ENCODE measurements at places on chromosomes 16 and 17.

DNA sequence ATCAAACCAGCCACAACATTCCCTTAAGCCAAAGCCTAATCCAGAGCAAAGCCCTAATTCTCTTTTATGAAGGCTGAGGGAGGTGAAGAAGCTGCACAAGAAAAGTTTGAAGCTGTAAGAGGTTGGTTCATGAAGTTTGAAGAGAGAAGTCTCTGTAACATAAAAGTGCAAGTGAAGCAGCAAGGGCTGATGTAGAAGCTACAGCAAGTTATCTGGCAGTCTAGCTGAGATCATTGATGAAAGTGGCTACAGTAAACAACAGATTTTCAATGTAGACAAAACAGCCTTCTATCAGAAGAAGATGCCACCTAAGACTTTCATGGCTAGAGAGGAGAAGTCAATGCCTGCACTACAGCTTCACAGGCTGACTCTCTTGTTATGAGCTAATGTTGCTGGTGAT is 52.5 kb downstream of the NACA2 start:
- no peak for DNase-seq

DNA sequence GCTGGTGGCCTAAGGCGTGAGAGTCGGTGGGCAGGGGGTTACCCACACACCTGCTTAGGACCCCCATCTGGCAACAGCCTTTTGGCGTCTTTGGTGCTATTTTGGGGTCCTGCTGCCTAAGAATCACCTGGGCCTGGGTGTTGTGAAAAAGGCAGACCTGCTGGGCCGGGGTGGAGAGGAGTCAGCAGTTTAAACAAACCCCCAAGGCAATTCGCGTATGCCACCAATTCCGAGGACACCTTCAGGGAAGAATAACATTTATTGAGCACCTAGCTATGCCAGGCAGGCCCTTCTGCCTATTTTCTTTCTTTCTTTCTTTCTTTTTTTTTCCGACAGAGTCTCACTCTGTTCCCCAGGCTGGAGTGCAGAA is 53.9 kb upstream of the TOB1 start:
- no peak for DNase-seq

- DNase-seq = no peak
Measured at GRCh38 chr17:63722403-63722802, 19.2 kb downstream of the STRADA start.

DNA sequence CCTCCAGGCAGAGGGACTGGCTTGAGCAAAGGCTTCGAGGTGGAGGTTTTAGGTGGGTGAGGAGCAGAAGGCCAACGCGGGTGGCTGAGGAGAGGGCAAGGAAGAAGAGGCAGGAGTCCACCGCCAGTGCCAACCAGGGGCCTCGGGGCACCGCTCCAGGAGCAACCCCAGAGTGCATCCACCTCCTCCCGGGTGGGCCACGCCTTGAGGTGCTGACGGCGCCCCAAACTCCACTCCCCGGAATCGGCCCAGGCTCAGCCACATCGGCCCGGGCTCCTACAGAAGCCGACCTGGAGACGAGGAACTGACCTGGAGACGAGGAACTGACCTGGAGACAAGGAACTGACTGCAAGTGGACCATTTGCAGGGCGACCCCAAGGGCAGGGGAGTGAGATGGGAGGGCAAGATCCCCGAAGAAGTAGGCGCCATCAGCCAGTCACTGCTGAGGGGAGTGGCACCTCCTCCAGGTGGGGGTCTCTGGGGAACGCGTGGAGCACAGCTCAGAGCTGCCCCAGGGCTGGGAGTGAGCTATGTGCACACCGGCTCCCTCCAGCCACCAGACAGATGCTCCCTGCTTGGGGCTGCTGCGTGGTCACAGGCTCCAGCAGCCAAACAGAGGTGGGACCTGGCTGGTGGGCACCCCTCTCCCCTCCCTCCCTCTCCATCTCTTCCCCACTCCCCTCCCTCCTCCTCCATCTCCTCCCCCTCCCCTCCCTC is 29.2 kb upstream of the CBFA2T3 start:
- no peak for DNase-seq

- DNase-seq = no peak
Measured at GRCh38 chr17:74532115-74532514, 840 bp upstream of the CD300LB start.

- no peak for DNase-seq
Measured at GRCh38 chr17:29544066-29544465, 22.8 kb downstream of the ABHD15 start.

GRCh38 chr16:66167564-66168291 is 198.8 kb upstream of the CDH5 start:
- DNase-seq = no peak

GRCh38 chr17:36498155-36498554 is 11.7 kb downstream of the ZNHIT3 start:
- DNase-seq = no peak

GRCh38 chr17:1992541-1992940 is 32.6 kb downstream of the RTN4RL1 start:
- DNase-seq = no peak

GRCh38 chr16:88523309-88524161 is 46.7 kb upstream of the ZC3H18 start:
- no peak for DNase-seq

DNA sequence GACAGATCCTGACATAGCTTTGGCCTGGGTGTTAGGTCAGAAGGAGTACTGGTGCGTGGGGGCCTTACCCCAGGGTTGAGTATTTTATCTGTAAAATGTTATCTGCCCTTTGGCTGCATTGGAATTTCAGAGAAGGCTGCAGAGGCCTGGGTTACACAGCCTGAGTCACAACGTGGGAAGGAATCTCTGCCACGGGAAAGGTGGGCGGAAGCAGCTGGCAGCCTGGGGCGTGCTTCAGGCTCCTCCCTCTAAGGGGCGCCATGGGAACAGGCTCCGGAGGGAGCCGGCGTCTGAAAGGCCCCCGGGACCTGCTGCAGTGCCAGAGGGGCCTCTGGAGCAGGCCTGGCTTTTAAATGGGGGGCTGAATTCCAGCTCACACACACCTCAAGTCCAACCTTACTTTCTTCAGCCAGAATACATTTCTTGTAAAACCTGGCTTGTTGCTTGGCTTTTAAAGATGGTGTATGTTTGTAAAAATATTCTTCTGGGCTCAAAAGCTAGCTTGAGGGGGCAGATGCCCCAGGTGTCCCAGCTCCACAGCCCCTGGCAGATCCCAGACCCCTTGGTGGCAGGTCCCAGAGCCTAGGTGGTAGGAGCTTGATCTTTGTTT is 142.2 kb downstream of the RAB11FIP4 start:
- DNase-seq = peak; percentile 57

GRCh38 chr17:50213026-50214022 is 11.9 kb upstream of the COL1A1 start:
- peak; percentile 43 for DNase-seq

GRCh38 chr16:4362476-4363135 is 9.0 kb upstream of the VASN start:
- DNase-seq = no peak

DNA sequence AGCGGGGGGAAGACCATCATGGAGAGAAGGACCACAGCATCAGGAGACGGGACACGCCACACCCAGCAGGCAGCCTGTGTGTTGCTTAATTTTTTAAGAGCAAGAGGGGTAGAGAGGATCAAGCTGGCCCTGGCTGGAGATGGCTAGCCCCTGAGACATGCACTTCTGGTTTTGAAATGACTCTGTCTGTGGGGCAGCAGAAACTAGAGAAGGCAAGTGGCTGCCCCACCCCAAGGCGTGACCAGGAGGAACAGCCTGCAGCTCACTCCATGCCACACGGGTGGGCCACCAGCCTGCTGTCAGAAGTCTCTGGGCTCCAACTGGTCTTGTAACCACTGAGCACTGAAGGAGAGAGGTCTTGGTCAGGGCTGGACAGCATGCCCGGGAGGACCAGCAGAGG is 75.5 kb downstream of the SOCS1 start:
- DNase-seq = no peak

- DNase-seq = no peak
Measured at GRCh38 chr17:45376171-45377005, 56.3 kb downstream of the ARHGAP27 start.

GRCh38 chr17:50501054-50501453 is 7.2 kb upstream of the MYCBPAP start:
- peak; percentile 48 for DNase-seq

DNA sequence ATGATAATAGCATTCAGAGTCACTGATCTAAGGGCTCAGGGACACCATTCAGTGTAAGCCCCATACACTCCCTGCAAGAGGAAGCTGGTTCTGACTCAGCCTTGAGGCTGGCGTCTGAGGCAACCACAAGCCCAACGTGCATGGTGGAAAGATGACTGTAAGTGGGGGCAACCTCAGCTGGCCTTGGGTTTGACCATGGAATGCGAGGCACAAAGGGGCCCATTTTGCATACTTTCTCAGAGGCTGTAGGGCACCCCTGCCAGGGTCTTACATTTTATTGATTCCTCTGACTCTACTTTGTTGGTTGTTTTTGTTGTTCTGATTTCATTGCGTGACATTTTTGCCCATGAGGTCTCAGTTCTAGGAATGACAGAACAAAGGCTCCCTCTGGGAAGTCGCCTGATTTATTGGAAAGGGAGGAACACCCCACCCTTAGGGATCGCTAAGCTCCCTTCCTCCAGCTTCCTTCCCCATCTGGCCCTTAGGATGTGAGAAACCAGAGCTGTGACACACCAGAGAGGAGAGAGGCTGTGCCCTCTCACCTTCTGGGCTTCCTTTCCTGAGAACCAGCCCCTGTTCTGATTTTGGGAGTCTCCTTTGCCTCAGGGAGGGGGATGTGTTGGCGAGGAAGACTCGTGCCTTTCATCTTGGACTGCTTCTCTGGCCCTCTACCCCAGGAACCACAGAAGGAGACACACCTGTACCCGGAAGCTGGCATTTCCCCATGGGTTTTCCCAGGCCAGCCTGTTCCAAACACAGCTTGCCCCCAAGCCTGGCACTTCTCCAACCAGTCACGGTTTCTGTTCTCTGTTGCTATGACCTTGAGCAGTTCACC is 5.6 kb upstream of the CIITA start:
- peak; percentile 67 for DNase-seq

- peak; percentile 46 for DNase-seq
Measured at GRCh38 chr16:49441366-49441780, 67.8 kb downstream of the C16orf78 start.

DNA sequence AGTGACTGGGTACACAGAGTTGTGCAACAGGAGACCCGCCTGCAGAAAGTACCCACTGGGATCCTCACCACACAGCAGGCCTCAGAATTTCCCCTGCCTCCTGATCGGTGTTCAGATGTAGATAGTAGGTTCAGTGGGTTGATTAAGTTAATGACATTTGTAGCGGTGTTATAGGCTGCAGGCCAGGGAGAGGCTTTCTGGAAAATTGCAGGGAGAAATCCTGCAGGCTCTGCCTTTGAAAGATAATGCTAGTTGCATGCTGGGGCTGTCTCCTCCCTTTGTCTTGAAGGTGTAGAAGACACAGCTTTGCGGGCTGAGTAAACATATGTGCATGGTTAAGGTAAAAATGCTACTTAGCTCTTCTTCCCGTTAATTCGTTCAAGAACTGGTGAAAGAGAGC is 406.3 kb upstream of the RBFOX1 start:
- no peak for DNase-seq

- no peak for DNase-seq
Measured at GRCh38 chr17:16639438-16639837, 14.2 kb downstream of the ZNF624 start.

GRCh38 chr16:51621610-51622009 is 470.5 kb upstream of the SALL1 start:
- no peak for DNase-seq

DNA sequence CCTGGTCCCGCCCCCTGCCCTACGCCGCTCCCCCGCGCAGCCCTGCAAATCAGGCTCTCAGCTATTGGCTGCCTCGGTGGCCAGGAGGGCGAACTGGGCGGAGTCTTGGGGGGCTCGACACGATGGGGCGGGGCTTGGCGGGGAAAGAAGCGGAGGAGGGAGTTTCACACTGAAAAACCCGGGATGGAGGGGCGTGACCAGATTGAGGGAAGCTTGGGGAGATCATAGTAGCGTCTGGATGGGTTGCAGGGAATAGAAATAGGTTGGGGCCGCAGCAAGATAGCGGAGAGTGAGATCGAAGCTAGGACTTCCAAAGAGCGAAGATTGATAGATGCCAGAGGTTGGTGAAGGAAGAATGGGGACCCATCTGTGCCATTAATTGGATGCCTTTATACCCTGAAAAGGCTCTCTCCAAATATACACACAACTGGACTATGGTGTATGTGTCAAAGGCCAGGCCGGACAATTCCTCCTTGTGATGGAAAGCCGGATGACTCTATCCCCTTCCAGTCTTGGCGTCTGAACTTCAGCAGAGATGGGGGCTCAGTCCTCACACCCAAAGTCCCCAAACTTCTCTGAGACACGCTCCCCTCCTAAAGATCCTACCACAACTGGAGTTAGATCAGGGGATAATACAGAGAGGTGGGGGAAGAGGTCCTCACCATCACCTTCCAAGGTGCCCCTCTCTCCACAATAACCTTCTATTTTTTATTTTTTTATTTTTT is 376 bp upstream of the STAC2 start:
- peak; percentile 65 for DNase-seq

- DNase-seq = peak; percentile 97
Measured at GRCh38 chr17:20155258-20156195, 146.4 kb downstream of the SPECC1 start.

DNA sequence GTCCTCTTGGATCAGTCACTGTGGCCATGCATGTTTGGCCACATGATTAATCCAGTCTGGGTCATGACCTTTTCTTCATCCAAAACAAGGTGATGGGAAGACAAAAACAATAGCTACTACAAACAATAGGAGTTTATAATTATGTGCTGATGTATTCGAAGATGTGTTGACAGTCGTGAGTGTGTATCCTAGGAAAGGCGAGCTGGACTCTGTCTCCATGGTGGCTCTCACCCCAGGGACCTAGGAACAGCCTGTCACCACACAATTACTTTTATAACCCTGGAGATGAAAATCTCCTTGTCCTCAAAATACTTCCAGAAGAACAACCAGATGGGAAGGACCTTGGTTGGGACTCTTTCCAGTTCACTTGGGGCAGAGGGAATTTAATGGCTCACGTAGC is 9.8 kb upstream of the PLK1 start:
- no peak for DNase-seq

- DNase-seq = no peak
Measured at GRCh38 chr17:869567-870525, 87.7 kb downstream of the MRM3 start.

DNA sequence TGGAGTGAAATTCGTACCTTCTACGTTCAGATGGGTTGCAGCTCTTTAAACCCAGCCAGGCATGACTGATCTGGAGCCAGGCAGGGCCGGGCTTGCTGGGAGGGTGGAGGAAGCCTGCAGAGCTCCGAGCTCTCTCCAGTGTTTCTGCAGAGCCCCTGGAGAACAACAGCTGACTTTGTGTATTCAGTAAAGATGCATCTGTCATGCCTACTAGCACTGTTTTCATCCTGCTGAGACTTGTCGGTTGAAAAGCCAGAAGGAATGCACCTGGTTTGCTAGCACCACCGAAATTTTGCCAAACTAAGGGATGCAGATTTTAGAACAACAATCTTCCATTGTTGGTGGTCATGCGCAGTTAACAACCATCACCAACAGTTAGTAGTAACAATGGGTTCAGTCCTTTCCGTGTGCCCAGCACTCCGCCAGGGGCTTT is 22.4 kb upstream of the SCNN1B start:
- no peak for DNase-seq

- no peak for DNase-seq
Measured at GRCh38 chr17:37527249-37527851, 37.7 kb downstream of the DUSP14 start.

GRCh38 chr17:74186498-74186897 is 17.0 kb upstream of the RPL38 start:
- DNase-seq = no peak
